ENCODE measurements at places on chromosomes 5 and 9.

- no peak for DNase-seq
These were observed 534.5 kb downstream of the BNC2 start for GRCh38 chr9:16335788-16336580.

- DNase-seq, result peak; percentile 31
These were observed 24.5 kb upstream of the DUSP1 start for GRCh38 chr5:172795318-172795977.

DNA sequence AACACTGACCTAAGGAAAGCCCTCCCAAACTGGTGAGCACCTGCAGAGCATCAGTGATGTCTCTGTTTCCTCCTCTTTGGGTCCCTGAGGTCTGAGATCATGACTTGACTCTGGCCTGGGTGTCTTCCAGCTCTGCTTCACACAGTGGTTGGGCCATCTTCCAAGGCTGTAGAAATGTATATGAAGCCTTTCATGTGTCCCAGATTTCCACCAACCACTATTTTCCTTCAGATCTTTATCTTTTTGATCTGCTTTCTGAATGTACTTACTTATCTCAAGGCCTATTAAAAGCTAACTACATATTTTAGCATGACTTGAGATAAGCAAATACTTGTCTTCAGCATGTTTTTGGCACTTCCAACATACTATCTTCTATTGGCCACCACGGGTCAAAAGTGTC lies 47.1 kb downstream of the PRELID2 start:
- DNase-seq, result no peak

- DNase-seq, result no peak
These were observed 639 bp downstream of the PCDH1 start for GRCh38 chr5:141877356-141878185.

Data from occipital lobe (tissue), 3 donors.